ENCODE measurements at places on chromosomes 11 and 22.

GRCh38 chr11:57356268-57356667, 18.1 kb downstream of the P2RX3 start:
- DNase-seq = no peak

GRCh38 chr11:57868491-57868890, 106.9 kb downstream of the CTNND1 start:
- DNase-seq = no peak

DNA sequence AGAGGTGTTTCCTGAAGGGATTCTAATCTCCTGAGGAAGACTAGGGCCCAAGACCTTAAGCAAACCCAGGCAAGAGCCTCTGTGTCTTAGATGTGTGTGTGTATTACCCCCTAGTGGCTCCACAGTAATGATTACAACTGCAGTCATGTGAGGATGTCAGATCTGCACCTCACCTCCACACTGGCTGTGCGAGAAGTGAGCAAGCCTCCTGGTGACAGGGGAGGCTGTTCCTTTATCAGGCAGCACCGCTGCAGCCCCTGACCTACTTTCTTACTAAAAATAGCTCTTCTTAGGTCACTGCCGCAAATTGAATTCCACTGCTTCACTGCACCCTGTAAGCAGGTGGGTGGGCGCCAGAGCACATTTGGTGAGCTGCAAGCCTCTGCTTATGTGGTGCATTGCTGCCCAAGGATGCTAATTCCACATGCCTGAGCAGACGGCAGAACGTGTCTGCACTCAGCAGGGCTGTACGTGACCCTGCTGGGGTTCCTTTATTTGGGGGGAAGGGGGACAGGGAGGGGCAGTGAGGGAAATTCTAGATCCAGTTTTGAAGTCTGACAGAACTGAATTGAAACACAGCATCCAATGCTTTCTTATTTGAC, 112.4 kb downstream of the KCNC1 start:
- no peak for DNase-seq

DNA sequence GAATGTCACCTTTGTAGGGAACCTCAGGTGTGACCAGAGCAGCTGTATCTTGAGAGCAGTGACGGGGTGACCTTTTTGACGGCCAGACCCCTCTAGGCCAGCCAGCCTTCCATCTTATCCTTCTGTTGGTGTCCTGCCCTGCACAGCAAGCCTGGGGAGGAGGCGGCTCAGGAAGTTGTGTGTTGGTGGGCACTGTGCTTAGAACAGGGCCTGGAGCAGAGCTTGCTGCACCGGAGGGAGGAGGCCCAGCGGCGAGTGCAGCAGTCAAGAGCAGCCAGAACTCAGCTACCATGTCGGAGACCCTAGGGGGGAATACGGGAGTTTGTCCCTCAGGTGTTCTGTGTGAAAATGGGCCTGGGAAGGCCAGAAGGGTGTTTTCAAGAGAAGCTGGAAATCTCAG, 129.4 kb downstream of the OSBP2 start:
- DNase-seq = no peak

GRCh38 chr11:3627291-3627690, 14.5 kb downstream of the ART5 start:
- no peak for DNase-seq

- DNase-seq = peak; percentile 8
Observed at GRCh38 chr11:114315749-114316368, 19.7 kb downstream of the NNMT start.

DNA sequence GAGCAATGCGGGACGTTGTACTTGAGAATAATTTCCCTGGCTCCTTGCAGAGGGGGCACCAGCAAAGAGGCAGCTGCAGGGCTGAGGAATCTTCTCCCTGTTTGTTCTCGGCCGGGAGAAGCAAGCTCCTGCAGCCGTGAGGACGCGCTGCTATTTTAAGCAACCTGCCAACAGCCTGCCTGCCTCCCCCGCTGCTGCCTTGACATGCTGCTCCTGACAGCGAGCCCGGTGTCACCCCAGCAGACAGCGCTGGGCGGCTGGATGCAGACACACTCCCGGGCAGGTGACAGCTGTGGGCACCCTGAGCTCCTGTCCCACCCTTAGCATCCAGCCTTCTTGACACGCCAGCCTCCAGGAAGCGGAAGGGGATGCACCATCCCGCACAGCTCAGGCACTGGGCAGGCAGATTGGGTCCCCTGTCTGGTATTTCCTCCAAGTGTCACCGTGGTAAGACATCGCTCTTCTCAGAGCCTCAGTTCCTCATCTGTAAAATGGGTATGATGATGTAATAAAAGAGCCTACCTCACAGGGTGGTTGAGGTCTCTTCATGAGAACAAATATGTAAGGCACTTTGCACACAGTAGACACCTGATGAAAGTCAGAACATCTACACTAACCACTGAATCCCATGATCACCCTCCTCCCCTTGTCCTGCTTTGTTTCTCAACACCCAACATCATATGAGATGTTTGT, 530.6 kb downstream of the MN1 start:
- no peak for DNase-seq

- DNase-seq = no peak
Observed at GRCh38 chr22:25161017-25161915, 38.4 kb upstream of the CRYBB3 start.

DNA sequence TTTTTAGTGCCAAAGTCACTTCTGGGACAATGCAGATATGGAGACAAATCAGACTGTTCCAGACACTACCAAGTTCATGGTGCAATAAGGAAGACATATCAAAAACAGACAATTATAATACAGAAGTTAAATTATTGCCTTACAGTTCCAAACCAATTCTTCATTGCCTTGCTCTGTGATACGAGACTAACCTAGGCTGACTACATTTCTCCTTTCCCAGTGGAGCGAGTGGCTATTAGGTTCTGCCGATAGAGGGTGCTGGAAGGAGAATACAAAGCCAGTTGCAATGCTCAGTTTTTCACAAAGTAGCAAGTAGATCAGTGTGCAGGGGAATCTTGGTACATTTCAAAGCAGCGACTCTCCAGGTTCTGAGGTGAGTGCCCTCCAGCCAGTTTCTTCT, 67.8 kb downstream of the FAM168A start:
- DNase-seq = no peak

DNA sequence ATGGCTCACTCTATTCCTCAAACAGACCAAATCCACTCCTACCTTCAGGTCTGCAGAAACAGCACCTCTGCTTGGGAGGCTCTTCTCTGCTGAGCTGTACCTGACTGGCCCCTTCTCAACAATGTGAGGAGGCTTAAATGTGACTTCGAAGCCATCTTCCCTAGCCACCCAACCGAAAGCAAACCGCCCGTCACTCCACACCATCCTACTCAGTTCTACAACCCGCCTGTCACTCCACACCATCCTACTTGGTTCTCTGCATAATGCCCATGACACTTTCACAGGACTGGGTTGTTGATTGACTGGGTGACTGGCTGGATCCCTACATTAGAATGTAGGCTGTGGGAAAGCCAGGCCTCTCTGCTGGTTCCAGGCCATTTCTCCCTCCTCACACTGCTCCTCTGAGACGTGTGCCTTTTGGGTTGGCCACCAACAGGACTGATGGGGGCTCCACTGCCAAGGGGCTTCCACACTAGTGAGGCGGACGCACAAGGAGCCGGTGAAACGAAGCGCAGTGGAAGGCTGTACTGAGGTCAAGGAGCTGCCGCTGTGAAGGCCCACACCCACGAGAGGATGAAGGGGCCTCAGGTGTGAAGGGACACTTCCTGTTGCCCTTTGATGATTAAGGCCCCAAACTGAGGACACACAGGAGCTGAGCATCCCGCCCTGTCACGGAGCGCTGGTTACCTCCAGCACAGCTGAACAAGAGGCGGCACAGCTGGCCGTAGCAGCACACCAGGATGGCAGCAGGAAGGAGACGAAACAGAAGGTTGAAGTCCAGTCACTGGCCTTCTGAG, 47.5 kb upstream of the SPATA19 start:
- DNase-seq = no peak

DNA sequence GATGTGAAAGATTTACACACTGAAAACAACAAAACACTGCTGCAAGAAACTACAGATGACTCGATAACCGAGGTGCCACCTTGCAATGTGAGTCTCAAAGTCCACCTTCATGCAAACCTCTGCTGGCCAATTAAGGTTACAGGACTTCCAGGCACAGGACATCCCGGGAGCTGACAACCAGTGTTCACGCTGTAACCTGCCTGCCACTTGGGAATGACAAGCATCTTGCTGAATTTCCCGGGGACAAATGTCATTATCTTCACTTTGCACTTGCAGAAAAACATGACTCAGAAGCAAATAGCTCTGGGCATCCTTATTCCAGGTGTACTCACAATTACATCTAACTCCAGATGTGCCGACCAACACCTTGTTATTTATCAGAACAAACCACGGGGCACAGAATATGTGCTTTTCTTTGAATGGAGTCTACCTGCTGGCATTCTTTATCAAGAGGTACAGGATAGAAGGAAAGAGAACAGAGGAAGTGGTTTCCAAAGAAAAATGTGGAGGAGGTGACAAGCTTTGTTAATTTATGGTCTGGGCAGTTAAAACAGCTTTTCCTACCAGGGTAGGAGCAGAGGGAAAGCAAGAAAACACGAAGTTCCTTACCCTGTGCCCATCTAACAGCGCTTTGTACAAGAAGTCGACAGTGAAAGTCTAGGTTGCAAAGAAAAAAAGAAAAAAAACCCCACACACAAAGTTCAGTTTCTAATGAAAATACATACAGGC, 72.3 kb downstream of the SHANK2 start:
- DNase-seq = no peak

All from central memory CD4-positive, alpha-beta T cell (primary cell).